ENCODE measurements at places on chromosomes 3 and 15. TPM values are rescaled to one million over a fixed set of nuclear protein-coding genes. Genes with fewer than 3 reads are reported as not detected.

DNA sequence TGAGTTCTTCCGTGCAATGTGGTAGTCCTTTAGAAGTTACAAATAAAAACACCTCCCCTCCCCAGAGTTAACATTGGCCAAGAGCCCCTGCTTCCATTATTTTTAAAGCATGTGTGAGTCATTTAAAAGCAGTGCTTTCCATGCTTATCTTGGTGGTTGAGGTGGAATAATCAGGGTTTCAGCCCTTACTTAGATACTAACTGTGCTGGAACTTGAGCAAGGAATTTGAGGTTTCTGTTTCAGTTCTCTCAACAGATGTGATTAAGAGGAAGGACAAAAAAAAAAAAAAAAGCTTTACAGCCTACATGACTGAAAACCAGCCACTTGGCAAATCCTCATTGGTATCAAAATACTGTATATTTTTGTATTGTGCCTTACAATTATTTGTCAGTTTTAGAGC, 64.5 kb downstream of the CGNL1 start:
- no peak for DNase-seq

- DNase-seq, result no peak
Observed at GRCh38 chr15:43975326-43975725, 148.5 kb downstream of the WDR76 start.

Gene RETNLB
- not detected for total RNA-seq

Gene ALDH1A3
- total RNA-seq, result 48.3 TPM

Gene APOD
- total RNA-seq, result 6,445 TPM
